Endothelial cell (in vitro differentiated cells): ENCODE measurements at places on chromosomes 4 and X.

GRCh38 chr4:145525291-145525740, 43.7 kb downstream of the SMAD1 start:
- no peak for DNase-seq

GRCh38 chr4:41156574-41156973, 57.8 kb downstream of the APBB2 start:
- DNase-seq, result no peak

DNA sequence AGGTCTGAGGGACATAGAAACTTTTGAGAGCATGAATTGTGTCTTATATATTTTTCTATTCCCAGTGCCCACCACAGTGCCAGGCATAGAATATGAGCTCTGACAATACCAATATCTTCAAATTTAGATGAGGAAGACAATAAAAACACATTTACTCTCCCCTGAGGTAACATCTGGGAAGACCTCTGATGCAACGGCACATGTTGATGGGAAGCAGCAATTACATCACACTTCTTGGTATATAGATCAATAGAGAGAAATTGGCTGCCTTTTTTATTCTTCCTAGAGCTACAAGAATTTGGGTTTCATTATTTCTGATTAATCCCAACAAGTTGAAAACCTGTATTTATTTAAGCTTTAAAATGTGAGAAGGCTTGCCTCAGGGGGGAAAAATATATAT, 67.4 kb upstream of the SMAD1 start:
- DNase-seq, result no peak

- no peak for DNase-seq
Measured at GRCh38 chrX:148940411-148940996, 440.1 kb downstream of the AFF2 start.

- no peak for DNase-seq
Measured at GRCh38 chr4:125791896-125792295, 477.1 kb downstream of the FAT4 start.

DNA sequence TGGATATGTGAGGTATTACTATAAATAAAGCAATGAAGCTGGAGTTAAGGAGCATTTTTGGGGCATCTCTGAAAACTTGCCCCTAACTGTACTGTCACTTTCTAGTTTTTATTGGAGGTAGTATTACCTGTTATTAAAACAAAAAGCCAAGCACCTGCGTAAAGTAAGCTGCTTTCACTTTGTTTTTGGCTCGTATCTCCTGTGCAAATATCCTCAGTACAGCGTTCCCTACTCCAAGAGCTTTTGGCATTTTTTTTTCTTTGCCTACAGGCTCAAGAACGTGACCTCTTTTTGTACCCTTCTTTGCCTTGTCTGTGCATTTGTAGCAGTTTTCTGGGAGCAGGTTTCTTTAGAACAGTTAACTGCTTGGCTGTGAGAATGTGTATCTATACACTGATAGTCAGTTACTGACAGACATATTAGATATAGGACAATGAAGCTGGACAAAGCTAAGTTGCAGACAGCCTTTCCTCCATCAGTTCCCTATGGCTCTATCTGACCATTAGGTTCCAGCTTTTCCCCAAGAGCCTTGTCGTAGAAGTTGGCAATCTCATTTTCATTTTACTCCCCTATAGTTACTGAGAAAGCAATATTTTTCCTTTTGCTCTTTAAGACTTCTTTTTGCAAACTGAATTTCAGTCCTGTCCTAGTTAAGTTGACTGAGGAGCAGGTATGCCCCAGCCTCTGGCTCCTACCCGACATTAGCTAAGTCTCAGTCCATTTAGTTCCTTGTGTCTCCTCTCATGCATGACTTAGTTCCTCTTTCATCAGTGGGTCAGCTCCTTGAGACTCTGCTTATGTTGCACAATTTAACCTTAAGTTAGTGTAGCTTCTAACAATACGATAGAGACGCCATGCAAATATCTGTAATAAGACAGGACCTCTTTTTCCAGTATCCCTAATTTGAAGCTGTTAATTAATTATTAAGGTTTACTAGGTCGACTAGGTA, 71.5 kb upstream of the HPRT1 start:
- no peak for DNase-seq

DNA sequence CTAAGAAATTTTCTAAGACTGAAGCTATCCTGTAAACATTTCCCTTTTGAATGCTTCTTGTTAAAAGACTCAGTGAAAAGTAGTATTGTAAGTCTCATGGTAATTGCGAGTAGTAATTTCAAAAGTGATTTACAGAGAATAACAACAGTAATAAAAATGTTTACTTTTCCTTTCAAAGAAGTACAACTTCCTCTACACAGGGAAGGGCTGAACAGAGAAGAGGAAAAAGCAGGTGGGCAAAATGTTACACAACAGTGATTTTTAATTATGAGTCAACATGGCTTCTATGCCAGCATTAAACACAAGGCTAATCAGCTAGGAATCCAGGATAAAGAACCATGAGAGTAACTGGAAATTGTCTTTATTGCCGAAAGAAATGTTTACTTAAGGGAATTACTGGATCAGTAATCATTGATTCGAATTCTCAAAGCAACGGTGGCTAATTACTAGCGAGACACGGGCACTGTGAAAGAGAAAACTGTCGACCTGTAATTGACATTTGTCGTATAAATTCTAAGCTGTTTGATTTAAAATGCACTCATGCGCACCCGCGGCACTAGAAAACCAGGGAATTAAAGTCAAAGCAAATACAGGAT, 15.4 kb downstream of the UTP3 start:
- DNase-seq, result no peak

DNA sequence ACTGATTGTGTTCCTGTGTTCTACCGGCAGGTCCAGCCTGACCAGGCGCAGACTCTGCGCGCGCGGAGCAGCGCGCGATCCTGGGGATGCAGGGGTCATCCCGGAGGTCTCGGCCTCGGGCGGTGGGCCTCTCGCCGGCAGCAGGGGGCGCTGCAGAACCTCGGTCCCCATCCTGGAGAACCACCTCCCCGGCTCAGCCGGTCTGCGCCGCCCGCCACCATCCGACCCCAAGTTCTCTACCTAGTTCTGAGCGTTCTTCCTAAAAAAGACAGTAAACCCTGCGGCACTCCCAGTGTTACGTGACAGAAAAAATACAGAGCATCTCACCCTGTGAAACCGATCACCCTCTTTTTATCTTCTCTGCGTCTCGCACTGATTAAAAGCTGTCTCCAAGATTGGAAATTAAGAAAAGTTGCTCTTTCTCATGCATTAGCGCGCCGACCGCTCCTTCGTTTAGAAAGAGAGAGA, 1.6 kb downstream of the TRPC3 start:
- peak; percentile 96 for DNase-seq

- DNase-seq, result no peak
Measured at GRCh38 chrX:111649638-111650037, 31.3 kb upstream of the ALG13 start.

- no peak for DNase-seq
Measured at GRCh38 chr4:85792376-85793232, 317.7 kb downstream of the ARHGAP24 start.

- no peak for DNase-seq
Measured at GRCh38 chrX:53018627-53019026, 30.0 kb upstream of the GPR173 start.
